ENCODE measurements at places on chromosomes 4 and X. TPM values are rescaled to one million over a fixed set of nuclear protein-coding genes. Genes with fewer than 3 reads are reported as not detected.

Gene CT45A10
- total RNA-seq: not detected

Gene C1QTNF7
- 0.18 TPM for total RNA-seq

Gene GLRA2
- total RNA-seq: not detected

Gene IGBP1
- total RNA-seq: 117 TPM

Gene CHRDL1
- total RNA-seq: 1.2 TPM

Gene PAGE2
- total RNA-seq: not detected

Gene MAGEA2
- total RNA-seq: not detected

Gene CDS1
- 0.36 TPM for total RNA-seq

Gene ZCCHC18
- total RNA-seq: 2.4 TPM

Gene TACR3
- total RNA-seq: 0.09 TPM

Gene STAP1
- not detected for total RNA-seq

Gene ARMCX5
- total RNA-seq: 22.0 TPM

Gene ANXA10
- 7.0 TPM for total RNA-seq

All from fibroblast of the aortic adventitia (primary cell).